ENCODE measurements at places on chromosomes 4 and X.

DNA sequence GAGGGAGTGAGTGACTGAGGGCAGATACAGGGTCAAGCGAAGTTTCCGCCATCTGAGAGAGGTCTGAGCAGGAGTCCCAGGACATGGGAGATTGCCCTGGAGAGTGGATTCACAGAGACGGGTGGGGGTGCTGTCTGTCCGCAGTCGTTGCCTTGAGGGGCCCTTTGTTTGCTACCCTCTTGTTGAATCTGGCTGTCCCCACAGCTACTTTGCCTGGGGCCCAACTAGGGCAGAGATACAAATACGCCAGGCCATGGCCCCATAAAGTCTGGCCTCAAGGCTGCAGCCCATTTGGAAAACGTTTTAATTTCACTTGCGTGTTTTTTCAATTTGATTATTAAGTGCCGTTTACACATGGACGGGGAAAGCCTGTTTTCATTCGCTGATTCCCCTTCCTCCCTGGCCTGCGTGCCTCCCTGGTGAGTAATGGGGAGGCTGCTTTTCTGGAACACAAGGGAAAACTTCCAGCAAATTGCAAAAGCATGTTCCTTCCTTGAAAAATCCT lies 134.4 kb downstream of the SMIM20 start:
- no peak for DNase-seq

DNA sequence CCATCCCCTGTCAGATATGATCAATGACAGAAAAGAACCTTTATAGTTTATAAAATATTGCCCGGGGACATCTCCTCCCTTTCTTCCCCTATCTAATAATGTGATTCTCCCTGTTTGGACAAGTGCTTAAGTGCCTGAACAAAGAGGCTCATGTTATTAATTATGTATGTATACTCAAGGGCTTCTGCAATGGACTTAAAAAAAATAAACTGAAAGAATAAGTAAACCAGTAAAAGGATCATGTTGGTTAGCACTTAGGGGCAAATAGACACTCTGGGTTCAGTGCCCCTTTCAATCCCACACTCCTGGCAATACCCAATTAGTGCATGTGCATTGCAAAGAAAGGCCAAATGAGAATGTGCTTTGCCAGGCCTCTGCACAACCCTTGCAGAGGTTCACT lies 30.7 kb upstream of the RPS6KA6 start:
- no peak for DNase-seq

GRCh38 chr4:110196871-110197528 lies 1.4 kb downstream of the ELOVL6 start:
- DNase-seq = peak; percentile 46

DNA sequence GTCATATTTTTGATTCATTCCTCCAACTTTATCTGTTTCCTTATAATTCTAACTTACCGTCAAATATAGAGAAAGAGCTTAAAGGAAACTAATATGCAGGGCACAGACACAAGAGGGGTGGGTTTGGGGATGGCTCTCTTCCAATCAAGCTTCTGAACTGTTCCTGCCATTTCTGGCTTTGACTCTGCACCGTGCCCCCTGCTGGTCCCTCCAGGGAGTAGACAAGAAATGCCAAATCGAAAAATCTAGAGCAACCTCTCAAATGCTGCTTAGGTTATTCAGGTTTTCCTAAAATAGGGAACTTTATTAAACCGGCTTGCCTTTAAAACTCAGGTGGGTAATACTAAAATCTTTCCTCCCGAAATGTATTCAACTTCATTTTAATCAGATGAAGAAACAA lies 39.8 kb upstream of the VCX3A start:
- DNase-seq = no peak

- DNase-seq = peak; percentile 38
Observed at GRCh38 chr4:25756503-25756902, 100.9 kb downstream of the SLC34A2 start.

Measured in NCI-H345 (cell line).